ENCODE measurements at places on chromosomes 16 and 17. TPM values are rescaled to one million over a fixed set of nuclear protein-coding genes. Genes with fewer than 3 reads are reported as not detected.

Gene LITAFD
- not detected for total RNA-seq

Gene KRTAP4-3
- not detected for total RNA-seq

Gene SBK1
- total RNA-seq = 0.13 TPM

Gene RCVRN
- not detected for total RNA-seq

Gene TEX14
- total RNA-seq = 0.14 TPM

Gene SOCS7
- total RNA-seq = 17.2 TPM

Gene GNGT2
- total RNA-seq = 0.18 TPM

Gene CTRB1
- total RNA-seq = not detected

Gene SLC35G3
- total RNA-seq = not detected

Gene B9D1
- 42.6 TPM for total RNA-seq

Gene CCL2
- total RNA-seq = 69.5 TPM

Gene RAC3
- total RNA-seq = 23.0 TPM

Gene VAT1L
- not detected for total RNA-seq

Gene MT4
- total RNA-seq = not detected

Gene MYH4
- not detected for total RNA-seq

Gene KCNH6
- not detected for total RNA-seq

Gene OTOP3
- not detected for total RNA-seq

Gene IRX5
- 2.2 TPM for total RNA-seq

Gene MYH8
- total RNA-seq = not detected

Gene PIK3R6
- total RNA-seq = not detected

Gene FAM171A2
- 4.8 TPM for total RNA-seq

Gene DNAH3
- 0.06 TPM for total RNA-seq

Gene GNG13
- not detected for total RNA-seq

Gene EMP2
- total RNA-seq = 23.3 TPM

Gene PROCA1
- 1.4 TPM for total RNA-seq

Gene PRSS8
- total RNA-seq = 0.27 TPM

Gene MT1H
- not detected for total RNA-seq

Gene SLFN14
- not detected for total RNA-seq

Gene KRT32
- not detected for total RNA-seq

Gene IRF8
- 0.29 TPM for total RNA-seq

Gene CCL4
- total RNA-seq = not detected

Gene PSMB3
- 394 TPM for total RNA-seq

Gene MPO
- not detected for total RNA-seq

Gene CEMP1
- total RNA-seq = not detected

Gene TBC1D3B
- total RNA-seq = 3.7 TPM

Gene PPY
- total RNA-seq = not detected

Gene NPIPB2
- total RNA-seq = 2.9 TPM

Gene AOC3
- total RNA-seq = 1.5 TPM

Gene VPS35
- total RNA-seq = 87.0 TPM

Gene DNASE1L2
- 1.3 TPM for total RNA-seq

Gene GRAPL
- total RNA-seq = not detected

Gene ITGB3
- total RNA-seq = 5.4 TPM

Gene CDRT15L2
- not detected for total RNA-seq

Gene DCAF7
- 49.5 TPM for total RNA-seq

Gene MTHFSD
- total RNA-seq = 11.9 TPM

Gene CA4
- not detected for total RNA-seq

Gene CLDN7
- total RNA-seq = 0.65 TPM

Gene FBXL16
- 1.5 TPM for total RNA-seq

Gene PRSS22
- total RNA-seq = 4.1 TPM

Gene GLP2R
- total RNA-seq = 10.4 TPM

Gene CYLD
- total RNA-seq = 19.0 TPM
